ENCODE measurements at places on chromosomes 2 and 18.
A peak's percentile ranks its signal among the peaks of the same experiment; 100 is the strongest.

GRCh38 chr2:88967844-88968243 is 276.4 kb downstream of the RPIA start:
- no peak for DNase-seq

DNA sequence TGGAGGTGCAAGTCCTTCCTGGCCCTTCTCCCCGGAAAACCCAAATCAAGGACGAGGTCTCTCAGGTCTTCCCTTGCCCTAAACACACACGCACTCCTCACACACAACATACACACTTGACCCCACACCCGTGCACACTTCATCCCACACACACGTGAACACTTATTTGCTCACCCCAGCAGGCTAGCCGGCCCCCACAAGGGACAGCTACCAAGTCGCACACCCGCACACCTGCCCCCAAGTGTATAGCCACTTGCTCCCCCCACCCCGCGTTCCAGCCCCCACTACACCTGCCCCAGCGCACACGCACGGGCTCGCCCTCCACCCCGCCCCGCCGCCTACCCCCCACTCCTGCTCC is 359 bp downstream of the TGFBRAP1 start:
- no peak for DNase-seq

DNA sequence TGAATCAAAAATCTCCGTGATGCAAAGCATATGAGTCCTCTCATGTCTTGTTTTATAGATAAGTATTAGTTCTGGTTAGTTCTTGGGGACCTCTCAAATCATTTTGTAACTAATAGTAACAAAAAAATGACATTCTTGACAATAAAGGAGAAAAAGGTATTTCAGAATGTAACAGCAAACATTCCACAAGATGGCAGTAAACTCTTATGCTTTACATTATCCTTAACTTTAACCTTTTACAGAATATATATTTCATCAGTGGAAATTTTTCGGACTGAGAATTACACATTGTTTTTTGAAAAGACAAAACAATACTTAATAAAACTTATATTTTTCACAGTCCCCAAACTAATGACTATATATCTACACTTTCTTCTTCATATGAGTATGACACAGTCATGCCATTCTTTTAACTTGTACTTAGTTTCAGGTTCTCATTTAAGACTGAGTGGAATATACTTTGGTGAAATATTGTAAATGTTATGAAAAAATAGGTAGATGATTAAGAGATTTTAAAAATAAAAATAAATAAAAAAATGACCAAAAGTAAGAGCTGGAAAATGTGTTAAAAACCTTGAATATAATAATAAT is 142.9 kb upstream of the NXPH2 start:
- DNase-seq = peak; percentile 10

GRCh38 chr2:25851740-25852503 is 26.4 kb downstream of the ASXL2 start:
- peak; percentile 56 for DNase-seq

DNA sequence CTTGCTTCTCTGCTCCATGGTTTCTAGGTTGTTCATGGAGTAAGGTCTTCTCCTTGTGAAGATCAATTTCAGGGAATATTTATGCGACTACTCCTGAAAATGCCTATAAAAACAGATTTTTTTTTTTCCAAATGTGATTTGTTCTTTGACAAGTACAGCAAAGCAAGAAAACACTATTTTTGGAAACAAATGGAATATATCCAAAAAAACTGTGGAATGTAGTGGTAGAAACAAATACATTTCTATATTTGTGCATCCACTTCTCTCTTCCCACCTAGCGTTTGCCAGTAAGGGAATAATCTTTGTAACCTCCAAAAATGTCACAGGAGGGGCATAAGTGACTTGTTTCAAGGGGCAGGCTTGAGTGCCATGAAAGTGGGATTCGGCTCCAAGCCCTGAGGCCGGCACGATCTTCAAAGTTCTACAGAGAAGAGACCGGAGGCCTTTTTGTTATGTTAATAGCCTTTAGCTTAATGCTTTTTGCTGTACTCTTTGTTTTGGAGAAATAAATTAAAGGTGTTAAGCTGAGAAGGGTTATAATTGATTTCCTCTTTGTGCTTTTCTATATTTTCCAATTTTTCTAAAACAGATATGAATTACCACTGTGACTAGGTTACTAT is 200.6 kb downstream of the NRP2 start:
- no peak for DNase-seq

GRCh38 chr2:205510345-205510744 is 172.0 kb upstream of the NRP2 start:
- DNase-seq = no peak

GRCh38 chr2:172849519-172850217 is 114.0 kb downstream of the RAPGEF4 start:
- no peak for DNase-seq

DNA sequence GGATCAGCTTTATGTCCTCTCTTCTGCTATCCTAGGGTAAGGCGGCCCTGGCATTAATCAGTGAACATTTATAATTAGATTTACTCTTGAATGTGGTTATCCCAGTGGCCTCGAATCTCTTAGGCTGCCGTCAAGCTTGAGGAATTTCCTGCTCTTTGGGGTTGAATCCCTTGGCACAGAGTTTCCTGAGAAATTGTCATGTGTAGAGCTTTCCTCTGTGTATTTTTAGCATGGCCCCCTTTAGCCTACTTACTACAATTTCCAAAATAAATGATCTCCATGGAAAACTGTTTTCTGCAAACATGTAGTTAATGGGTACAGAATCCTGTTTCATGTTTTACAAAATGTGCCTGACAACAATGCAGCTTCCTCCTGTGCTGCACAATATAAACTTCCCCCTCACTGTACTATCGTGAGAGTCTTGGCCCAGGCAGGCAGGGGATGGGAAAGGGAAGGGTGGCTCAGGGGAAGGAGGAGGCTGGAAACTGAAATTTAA is 18.1 kb downstream of the NCAPH start:
- no peak for DNase-seq

DNA sequence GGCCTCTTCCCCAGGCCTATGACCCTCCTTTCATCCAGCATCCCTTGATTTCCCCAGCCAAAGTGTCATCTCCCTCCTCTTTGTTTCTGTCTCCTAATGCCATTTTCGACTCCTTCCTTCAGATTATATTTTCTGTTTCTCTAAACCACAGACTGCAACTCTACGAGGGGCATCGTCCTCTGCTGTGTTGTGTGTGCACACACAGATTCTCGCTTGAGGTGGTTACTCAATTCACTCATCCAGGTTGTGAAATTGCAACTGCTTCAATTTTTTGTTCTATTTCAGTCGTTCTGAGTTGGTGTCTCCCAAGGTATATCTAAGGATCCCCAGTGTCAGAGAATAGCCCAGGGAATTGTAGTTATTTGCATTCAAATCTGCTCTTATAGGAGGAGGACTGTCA is 113.5 kb upstream of the NDUFV2 start:
- DNase-seq = no peak

- no peak for DNase-seq
These were observed 899 bp upstream of the GFPT1 start for GRCh38 chr2:69387770-69388481.

DNA sequence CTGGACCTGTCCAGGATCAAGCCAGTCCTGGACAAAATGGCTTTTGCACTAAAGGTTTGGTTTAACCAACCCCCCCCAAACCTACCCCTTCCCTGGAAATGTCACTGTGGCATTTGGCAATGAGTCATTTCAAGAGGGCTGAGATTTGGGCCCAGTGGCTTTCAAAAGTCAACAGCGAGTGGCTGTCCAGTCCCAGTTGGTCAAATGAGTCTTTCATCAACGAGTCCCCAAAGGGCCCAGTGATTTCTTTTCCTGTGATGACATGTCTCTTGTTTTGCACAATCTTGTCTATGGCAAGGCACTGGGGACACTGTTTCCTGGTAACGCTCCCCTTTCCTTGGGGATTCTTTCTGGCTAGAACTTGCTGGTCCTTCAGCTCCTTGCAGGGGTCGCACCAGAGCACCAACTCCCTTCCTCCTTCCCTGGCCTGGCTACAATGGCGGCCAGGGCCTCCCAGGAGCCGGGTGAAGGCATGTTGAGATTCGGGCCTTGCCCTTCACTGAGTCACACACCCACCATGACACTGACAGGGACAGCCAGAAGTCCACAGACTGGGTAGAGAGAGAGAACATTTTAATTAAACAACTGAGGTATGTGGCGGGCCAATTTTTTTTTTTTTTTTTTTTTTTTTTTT is 87.2 kb downstream of the SMAD7 start:
- no peak for DNase-seq

- no peak for DNase-seq
These were observed 128.2 kb upstream of the DLX2 start for GRCh38 chr2:172230889-172231401.

DNA sequence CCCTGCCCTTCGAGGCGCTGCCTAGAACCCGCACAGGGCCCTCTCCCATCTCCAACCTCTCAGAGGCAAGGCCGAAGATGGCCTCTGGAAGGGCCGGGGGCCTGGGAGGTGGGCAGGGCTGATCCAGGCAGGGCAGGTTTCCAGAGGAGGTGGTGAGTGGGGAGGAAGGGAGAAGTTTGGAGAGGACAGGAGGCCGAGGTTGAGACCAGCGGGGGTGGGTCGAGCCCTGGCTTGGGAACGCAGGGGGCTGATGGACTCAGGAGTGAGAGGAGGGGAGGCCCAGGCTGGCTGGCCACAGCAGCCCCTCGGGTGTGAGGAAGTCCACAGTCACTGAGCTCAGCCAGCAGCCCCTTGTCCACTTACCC is 10.5 kb downstream of the CAPN10 start:
- no peak for DNase-seq
